Amniotic stem cell (primary cell): ENCODE measurements at places on chromosomes 1 and 21.

GRCh38 chr1:231982871-231983587, 356.4 kb downstream of the DISC1 start:
- DNase-seq = no peak

- DNase-seq = no peak
These were observed 133.3 kb upstream of the F3 start for GRCh38 chr1:94674876-94675275.

DNA sequence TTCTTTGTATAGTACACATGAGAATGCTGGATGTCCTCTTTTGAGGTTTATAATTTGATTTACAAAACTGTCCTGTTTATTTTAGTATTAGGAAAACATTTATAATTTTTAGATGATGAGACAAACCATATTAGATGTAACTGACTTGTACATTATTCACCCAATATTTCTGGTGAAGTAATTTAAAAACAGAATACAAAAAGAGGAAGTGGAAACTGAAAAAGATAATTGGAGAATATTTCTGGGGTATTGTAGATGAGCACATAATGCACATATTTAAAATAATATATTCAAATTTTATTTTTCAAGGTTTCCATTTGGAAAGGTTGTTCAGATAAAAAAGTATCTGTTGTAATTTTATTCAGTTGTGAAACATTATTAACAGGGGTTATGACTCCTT, 40.7 kb downstream of the XPR1 start:
- no peak for DNase-seq

GRCh38 chr1:36482724-36483388, at the start of gene CSF3R:
TSS of gene CSF3R (minus strand) at chr1:36482913. CDS start at chr1:36479496, 3,417 bp downstream.
- DNase-seq = no peak

GRCh38 chr1:47709019-47709871, 271.4 kb downstream of the FOXD2 start:
- no peak for DNase-seq
